ENCODE measurements at places on chromosomes 5 and 9.

GRCh38 chr5:178331491-178331996, 98.9 kb upstream of the PHYKPL start:
- DNase-seq: no peak

DNA sequence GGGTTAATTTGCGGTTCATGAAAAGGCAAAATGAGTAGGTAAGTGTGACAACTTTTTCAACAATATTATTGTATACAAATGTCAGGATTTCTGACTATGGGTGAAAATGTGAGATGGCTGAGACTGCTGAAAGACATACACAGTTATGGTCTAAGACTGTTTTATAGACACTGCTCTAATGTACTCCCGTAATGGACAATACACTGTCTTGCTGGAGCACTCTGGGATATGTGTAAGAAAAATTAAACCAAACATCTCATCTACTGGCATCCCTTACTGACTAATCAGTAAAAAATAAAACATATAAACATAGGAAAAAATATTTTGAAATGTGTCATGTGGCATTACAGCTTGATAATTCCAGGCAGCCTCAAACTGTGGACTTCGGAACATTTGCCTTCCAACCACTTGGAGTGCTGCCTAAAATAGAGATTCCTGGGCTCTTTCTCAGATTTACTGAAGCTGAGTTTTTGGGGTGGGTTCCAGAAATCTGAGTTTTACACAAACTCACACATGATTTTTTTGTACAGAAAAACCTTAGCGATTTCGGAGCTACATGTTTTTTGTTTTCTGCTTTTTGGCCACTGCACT, 233.9 kb upstream of the TBCA start:
- DNase-seq: no peak

GRCh38 chr5:4411664-4412063, 728.5 kb upstream of the ADAMTS16 start:
- DNase-seq: no peak

- DNase-seq: no peak
These were observed 271.5 kb downstream of the CDK5RAP2 start for GRCh38 chr9:120308495-120308894.

DNA sequence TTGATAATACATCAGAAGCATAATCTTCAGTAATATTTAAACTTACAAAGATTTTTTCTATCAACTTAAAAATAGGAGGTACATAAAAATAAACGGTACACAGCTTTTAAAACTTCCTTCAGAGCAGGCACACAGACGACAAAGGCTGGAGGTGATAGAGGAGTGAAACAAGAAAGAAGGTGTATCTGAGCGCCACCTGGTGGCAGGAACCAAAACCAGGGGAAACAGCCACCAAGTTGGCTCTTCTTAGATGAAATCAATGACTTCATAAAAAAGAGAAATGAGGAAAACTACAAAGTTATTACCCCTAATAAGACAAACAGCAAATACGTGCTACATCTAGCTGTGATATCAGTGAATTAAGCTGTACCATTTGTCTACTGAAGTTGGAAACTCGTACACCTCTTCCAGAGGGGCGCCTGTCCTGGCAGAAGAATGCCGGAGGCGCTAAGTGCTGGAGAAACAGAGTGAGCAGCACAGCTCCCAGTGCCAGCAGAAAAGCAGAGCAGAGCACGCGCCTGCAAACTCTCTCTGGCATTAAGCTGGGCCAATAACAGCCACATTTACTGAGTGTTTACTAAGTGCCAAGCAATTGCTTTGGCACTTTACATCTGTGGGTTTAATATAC, 85.9 kb downstream of the SETX start:
- peak; percentile 41 for DNase-seq

- no peak for DNase-seq
These were observed 173.4 kb upstream of the CDH12 start for GRCh38 chr5:23026252-23027170.

- DNase-seq: no peak
These were observed 121.8 kb upstream of the TMEM161B start for GRCh38 chr5:88390481-88390880.

DNA sequence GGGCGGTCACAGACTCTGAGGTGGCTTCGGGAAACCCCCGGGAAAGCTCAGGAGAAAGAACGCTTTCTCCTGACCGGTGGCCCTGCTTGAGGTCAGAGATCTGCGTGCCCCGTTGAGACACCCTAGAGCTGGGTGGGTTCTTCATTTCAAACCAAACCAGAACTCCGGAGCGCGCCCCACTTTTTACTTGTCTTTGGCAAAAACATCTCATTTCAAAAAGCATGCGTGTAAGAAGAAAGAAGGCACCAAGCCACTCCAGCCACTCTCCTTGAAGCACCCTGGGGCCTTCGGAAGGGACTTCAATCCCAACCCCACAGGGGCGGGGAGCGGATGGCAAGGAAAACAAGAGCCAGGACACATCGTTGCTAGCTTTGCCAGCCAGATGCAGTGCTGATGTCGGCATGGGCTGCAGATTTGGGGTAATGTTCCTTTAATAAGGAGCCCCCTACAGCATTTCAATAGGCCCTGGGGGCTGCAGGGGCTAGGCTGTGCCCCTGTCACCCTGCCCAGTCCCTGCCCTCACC, 171.7 kb downstream of the ERCC6L2 start:
- no peak for DNase-seq

DNA sequence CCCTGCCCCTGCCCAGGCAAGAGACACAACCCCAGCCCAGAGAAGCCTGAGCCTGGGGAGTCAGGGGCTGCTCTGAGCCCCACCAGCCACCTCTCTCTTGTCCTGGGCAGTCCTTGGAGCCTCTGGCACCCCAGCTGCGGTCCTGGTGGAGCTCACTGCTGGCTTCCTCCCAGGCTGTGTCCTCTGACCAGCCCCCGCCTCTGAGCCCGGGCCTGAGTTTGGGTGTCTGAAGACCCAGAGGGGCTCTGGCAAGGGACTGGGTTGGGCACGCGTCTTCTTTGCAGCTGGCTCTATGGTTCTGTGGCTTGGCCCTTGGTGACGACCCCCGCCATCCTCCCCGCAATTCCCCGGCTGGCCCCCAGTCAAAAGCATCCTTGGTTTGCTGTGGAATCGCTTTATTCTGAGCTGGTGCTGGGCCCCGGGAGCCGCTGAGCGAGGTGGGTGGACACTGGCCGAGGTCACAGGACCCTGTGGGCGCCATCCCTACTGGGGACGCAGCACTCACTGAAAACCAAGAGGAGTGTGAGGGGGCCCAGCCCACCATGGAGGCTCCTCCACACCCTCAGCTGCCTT, 985 bp upstream of the LCN10 start:
- DNase-seq: no peak

GRCh38 chr9:124012368-124013301, 1.1 kb downstream of the LHX2 start:
- no peak for DNase-seq

GRCh38 chr5:112878760-112879159, 17.7 kb downstream of the SRP19 start:
- DNase-seq: no peak

DNA sequence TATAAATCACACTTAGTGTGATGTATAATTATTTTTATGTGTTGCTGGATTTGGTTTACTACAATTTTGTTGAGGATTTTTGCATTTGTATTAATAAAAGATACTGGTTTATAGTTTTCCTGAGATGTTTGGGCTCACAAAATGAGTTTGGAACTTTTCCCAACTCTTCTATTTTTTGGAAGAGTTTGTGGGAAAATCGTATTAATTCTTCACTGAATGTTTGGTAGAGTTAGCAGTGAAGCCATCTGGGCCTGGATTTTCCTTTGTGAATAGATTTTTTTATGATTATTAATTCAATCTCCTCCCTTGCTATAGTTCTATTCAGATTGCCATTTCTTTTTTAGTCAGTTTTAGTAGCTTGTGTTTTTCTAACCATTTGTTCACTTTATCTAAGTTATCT, 201.7 kb upstream of the NFIL3 start:
- no peak for DNase-seq

Data from activated CD4-positive, alpha-beta T cell treated with anti-CD3 and anti-CD28 coated beads, Interleukin-2, amount 50 U/mL, for 24 hours (primary cell).